Fibroblast of villous mesenchyme (primary cell): ENCODE measurements at places on chromosomes 12 and 14.

DNA sequence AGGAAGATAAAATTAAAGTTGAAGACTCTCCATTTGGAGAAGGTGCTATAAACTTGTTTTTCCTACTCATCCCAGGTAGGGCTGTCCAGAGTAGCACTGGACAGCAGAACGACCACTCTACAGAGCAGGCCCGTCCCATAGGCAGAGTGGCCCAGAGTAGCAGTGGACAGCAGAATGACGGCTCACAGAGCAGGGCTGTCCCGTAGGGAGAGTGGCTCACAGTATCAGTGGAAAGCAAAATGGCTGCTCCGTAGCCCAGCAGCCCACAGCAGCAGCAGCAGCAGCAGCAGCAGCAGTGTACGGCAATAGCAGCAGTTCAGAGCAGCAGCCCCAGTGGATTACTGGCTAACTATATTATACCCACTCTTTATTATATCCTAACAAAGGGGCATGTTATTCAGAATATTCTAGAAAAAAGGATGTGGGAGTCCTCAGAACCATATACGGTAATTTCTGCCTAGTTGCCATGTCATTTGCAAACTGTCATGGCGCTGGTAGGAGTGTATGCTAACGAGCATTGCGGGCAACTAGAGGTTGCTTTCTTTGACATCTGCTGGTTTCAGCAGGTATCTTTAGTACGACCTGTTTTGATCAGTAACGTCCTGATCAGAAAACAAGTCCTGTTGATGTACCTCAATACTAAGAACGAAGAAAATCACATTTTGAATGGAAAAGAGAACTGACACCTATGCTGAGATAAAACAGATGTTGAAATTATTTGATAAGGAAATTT, 567.3 kb downstream of the SLC16A7 start:
- DNase-seq, result no peak

DNA sequence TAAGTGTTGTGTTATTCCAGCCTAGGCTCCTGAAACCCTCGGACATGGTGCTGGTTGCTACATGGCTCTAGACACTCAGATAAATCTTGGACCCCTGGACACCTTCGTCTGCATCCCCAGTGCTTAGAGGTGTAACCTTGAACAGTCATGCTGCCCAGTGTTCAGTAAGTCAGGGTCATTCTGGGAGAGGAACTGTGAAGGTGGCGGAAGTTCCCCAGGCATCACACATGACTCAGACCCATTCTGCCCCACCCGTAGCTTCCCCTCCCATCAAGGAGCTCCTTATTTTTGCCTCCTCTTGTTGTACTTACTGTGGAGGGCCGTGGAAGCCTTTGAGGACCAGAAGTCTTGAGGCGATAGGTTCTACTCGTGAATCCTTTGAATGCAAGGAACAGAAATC, 18.1 kb upstream of the SSPN start:
- DNase-seq, result no peak

DNA sequence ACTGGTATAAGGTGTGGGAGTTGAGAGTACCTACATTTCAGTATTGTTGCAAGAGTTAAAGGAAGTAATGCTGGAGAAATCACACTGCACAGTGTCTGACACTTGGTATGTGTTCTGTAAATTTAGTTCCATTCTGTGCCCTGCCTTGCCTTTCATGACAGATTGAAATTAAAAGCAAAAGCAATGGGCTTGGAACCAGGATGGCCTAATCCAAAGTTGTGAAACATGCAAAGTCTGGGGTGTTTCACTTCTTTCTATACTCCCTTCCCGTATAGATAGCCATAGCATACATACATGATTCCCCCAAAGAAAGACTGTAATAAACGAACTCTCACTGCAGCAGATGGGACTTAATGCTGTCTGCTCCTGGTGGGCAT, 281.1 kb downstream of the NRXN3 start:
- DNase-seq, result no peak

- DNase-seq, result peak; percentile 82
These were observed 2.1 kb downstream of the UNG start for GRCh38 chr12:109099431-109100020.

GRCh38 chr12:14238221-14238792, 127.2 kb upstream of the ATF7IP start:
- DNase-seq, result peak; percentile 62

DNA sequence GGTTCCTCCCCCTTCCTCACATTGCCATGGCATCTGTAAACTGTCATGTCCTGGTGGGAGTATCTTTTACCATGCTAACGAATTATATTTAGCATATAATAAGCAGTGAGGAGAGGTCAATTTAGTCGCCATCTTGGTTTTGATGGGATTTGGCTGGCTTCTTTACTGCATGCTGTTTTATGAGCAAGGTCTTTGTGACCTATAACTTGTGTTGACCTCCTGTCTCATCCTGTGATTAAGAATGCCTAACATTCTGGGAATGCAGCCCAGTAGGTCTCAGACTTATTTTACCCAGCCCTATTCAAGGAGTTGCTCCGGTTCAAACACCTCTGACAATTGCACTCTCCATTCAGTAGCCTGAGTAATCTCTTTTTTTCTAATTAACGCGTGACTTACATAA, 2.1 kb upstream of the EIF4B start:
- no peak for DNase-seq

- peak; percentile 12 for DNase-seq
These were observed 122.0 kb upstream of the ATXN7L3B start for GRCh38 chr12:74415633-74416032.

- no peak for DNase-seq
These were observed 279.0 kb upstream of the RTL1 start for GRCh38 chr14:101182476-101182875.

- no peak for DNase-seq
These were observed 4.0 kb downstream of the ACVRL1 start for GRCh38 chr12:51911307-51911706.

- DNase-seq, result no peak
These were observed 30.6 kb downstream of the CDKL1 start for GRCh38 chr14:50366115-50366514.

DNA sequence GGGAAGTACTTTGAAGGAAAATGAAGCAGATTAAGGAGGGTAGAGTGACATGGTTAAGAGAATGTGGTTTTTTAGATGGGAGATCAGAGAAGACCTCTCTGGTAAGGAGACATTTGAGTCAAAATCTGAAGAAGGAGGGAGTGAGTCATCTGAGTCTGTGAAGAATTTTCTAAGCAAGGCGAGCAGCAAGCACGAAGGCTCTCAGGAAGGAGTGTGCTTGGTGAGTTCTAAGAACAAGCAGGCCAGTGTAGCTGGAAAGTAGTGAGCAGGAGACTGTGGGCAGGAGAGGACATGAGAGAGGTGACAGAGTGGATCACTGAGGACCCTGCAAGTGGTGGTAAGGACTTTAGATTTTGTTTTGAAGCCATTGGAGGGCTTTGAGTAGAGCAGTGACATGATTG, 76.3 kb upstream of the FUT8 start:
- DNase-seq, result peak; percentile 57

DNA sequence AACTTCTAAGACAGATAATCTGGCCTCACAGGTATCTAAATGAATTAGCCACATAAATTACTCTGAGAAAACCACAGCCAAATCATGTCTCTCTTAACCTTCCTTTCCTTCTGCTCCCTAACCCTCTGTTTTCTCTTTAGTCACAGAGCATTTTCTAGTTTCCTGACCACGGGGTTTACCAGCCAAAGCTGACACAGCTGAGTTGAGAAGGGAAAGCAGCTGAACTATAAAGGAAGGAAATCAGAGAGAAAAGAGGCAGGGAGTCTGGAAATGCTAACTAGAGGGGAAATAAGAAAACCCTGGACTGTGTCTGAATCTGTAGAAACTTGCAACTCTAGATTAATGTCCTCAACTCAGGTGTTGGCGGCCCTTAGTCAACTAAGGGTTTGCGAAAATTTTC, 24.4 kb downstream of the ANKS1B start:
- DNase-seq, result peak; percentile 2

DNA sequence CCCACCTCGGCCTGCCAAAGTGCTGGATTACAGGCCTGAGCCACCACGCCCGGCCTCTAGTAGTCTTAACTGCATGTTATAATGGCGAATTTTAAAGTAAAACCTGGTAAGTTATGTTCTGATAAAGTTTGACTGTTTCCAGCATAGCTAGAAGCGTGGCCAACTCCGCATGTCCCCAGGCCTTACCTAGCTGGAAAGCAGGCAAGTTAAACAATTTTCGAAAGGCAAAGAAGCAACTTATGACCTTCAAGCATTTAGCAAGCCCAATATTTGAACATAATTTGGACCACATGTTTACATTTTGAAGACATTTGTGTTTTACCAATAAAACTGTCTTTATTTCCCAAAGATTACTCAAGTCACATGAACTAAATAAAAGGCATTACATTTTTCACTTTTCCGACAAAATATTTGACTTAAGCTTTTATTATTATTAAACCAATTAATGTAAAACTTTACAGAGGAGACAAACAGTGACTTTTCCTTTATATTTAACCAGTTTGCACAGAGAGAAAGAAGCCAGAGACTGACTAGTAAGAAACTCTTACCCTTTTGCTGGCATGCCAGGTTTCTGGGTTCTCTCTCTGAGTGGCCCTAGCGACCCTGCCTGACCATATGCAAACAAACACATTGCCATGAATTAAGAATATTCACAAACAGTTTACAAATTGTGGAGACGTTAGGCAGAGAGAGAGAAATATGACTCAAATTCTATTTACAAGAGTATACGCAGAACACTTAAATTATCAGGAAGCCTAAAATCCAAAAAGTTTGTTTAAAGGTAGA, 106.3 kb downstream of the RIN3 start:
- DNase-seq, result peak; percentile 91

DNA sequence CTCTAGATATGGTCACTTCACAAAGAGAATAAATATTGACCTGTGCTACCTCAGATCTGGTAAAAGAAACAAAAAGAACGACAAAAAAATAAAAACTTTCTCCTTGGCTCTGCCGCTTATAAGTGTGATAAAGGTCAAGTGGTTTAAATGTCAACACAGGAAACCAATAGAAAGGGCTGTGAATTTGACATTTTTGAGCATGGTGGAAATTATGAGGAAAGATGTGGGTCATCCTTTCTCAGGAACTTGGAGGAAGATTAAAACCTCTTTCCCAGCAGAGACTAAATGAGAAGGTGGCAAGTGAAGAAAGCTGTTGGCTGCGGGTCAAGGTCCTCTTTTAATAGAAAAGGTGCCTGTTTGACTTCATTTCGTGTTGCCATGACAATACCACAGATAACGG, 28.2 kb downstream of the TESPA1 start:
- no peak for DNase-seq

DNA sequence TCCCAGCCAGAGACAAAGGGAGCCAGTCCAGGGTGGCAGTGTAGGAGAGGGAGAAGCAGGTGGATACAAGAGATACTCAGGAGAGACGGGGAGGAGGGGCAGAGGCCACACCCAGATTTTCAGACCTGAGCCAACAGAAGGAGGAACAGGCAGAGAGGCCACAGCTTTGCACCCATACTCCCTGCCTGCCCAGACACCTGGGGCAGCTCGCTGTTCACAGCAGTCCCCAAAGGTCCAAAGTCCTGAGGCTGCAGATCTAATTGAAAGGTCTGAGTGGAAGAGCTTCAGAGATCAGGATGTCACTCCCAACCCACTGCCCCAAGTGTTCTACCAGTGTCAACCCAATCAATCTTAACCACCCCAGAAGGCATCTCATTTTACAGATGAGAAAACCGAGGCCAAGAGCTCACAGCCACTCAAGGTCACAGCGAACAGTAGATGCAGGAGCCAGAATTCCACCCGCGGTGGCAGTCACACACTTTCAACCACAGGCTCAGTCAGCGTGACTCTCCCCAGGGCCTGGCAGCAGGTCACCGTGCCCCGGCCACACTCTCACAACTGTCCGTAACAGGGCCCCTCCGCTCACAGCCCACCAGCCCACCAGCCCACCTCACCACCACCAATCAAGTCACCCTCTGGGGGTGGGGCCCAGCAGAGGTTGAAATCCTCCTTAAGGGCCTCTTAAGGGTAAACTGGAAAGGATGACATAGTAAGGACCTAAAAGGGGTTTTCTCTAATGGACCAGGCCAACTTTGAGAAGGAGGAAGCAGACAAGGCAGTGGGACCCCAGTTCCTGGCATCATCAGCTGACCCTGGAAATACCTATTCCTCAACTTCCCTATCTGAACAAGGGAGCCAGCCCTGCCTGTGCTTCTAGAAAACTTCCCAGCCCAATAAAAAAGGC, 33.3 kb downstream of the ACTN1 start:
- DNase-seq, result no peak

DNA sequence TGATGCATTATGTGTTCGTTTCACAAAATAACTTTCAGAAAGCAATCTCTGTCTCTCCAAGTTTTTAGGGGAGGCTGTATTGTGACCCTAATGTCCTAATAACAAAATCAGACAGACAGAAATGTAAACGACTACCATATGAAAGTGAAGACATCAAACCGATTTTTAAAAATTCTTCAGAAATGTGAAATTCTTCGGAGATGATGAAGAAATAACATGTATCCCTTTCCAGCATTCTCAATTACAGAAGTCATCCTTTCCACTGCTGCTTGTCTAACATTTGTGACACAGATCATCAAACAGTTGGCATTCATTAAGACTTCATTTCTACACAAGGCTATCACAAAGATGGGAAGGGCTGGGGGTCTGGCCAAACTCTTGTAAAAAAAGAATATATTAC, 41.0 kb downstream of the DMAC2L start:
- no peak for DNase-seq

DNA sequence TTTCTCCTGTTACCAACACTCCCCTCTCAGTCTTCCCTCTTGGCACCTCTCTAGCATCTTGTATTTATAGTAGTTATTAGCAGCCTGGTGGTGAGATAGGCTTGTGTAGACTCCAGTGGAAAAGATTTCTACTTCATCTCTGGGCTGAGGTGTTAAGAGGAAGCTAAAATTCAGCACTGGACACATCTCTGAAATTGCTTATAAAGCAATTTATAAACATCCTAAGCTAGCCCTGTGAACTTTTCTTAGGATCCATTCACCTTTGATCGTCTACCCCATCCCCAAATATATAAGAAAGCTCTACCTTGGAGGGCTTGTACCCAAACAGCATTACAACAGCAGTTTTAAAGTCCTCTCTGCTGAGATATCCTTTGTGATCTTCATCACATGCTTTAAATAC, 928 bp downstream of the EFCAB11 start:
- no peak for DNase-seq

GRCh38 chr14:79383475-79383874, 827.8 kb downstream of the DIO2 start:
- no peak for DNase-seq

- DNase-seq, result no peak
These were observed 6.6 kb upstream of the IKZF4 start for GRCh38 chr12:56014205-56014604.

DNA sequence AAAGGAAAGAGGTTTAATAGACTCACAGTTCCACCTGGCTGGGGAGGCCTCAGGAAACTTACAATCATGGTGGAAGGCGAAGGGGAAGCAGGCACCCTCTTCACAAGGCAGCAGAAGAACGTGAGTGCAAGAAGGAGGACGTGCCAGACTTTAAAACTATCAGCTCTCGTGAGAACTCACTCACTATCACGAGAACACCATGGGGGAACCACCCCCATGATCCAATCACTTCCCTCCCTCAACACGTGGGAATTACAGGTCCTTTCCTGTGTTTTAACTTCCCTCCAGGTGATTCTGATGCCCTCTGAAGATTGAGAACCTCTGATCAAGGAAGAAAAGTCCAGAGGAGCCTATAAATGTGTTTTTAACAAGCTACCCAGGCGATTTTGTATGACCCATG, 358.7 kb downstream of the MED13L start:
- no peak for DNase-seq

GRCh38 chr14:26605602-26606001, 7.8 kb upstream of the NOVA1 start:
- no peak for DNase-seq
